ENCODE measurements at places on chromosomes 7 and 10.

DNA sequence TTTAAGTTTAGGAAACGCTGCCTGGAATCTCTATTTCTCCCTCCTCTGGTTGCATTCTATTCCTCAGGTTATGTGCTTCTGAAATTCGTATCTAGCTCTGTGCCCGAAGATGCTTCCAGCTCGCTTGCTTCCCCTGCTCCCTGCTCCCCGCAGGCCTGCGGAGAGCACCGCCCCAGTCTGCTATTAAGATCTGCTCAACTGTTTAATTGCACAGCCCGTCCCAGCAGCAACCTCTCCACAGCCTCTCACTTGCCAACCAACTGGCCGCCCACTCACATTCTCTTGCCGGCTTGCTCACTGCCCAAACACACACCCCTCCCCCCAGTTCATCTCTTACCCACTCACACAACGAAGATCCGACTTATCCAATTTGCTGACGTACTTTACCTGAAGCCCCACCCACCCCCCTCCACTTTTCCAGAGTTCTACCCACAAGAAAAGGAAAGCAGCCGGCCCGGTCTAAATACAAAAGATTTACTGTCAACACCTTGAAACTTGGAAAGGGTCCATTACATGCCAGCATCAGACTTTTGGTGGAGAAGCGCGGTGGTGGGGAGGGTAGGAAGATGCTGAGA, 167.3 kb upstream of the KLF14 start:
- no peak for DNase-seq

DNA sequence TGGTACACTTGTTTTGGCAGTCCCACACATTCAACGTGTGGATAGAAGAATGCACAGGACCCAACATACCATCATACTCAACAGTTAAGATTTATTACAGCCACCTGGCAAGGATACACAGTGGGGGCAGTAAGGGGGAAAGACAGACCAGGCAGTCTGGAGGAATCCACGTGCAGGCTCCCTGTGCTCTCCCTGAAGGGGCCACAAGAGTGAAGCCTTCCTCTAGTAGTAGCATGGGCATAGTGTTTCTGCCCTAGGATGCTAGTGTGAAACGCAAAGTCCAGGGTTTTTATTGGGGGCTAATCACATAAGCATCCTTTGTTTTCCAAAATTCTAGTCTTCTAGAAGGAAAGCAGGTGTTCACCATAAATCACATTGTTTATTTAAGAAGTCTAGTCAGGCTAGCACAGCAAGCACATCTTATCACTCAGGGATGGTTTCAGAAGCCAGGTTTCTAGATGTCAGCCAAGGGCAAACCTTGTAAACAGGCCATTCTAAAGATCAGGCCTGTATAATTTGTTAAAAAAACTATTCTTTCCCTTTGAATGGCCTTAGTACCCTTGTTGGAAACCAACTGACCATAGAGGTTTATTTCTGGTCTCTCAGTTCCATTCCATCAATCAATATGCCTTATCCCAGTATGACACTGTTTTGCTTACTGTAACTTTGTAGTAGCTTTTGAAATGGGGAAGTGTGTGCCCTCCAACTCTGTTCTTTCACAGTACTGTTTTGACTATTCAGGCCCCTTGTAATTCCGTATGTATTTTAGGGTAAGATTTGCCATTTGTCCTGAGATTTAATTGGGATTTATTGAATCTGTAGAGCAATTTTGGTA, 12.4 kb upstream of the TFAM start:
- DNase-seq: no peak

DNA sequence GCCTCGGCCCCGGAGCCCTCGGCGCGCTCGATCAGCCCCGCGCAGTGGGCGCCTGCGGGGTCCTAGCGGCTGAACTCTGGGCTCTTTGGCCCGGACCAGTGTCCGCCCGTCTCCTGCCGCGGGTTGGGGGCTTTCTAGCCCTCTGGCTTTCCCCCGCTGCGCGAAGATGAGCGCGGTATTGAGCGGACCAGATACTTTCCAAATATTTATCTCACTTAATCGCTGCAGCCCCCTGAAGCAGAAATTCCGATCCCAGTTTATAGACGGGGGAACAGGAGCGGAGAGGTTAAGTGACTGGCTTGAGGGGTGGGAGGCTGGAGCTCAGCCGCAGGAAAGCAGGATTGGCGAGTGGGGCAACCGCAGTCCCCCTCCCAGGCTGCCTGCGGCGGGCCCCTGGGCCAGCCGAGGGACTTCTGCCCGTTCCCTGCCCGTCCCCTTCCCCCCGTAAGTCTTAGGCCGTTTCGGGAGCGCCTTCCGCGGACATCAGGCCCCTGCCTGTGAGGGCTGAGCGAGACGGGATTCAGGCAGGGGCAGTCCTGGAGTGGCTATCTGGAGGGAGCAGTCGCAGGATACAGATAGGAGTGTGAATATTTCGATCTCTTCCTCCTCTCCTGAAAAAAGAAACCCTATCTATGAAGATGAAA, 565 bp downstream of the STRIP2 start:
- DNase-seq: no peak

GRCh38 chr10:89374713-89375141, 3.1 kb upstream of the IFIT1B start:
- DNase-seq: no peak

DNA sequence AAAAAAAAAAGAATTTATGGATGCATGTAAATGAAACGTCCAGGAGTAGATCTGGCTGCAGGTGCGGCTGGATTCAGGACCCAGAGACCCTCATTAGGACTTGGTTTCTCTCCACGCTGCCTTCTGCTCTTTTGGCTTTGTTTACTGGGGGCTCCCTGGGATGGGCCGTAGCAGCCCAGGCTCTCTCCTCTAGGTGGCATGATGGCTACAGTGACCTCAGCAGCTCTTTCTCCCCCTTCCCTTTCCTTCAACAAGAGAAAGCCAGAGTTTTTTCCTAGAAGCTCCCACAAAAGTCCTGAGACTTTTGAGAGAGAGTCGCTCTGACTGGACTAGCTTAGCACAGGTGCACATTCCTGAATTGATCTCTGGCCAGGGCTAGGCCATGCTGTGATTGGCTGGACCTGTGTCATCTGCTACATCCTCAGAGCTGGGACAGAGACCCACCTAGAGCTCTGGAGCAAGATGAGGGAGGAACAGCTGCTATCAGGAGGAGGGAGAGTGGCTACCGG, 67.8 kb upstream of the PDCD4 start:
- no peak for DNase-seq

DNA sequence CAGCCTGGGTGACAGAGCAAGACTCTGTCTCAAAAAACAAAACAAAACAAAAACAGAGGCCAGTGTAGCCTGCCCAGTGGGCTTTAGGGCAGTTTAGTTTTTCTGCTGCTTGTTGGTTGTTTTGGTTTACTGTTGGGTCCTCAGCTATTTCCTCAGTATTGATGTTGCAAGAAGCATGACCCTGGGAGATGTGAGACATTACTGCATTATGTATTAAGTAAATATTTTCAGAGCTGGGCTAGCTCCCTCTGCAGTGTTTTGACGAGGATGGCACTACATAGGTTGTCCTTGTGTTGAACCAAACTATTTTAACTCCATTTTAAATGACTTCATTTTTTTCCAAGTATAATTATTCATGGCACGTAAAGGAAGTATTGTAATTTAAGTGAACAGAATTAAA, 4.8 kb downstream of the AKAP9 start:
- DNase-seq: no peak

GRCh38 chr7:133550145-133550544, 297.3 kb downstream of the EXOC4 start:
- no peak for DNase-seq

Data from NCI-H524 (cell line).